Fibroblast of villous mesenchyme (primary cell): ENCODE measurements at places on chromosomes 3 and 15.

DNA sequence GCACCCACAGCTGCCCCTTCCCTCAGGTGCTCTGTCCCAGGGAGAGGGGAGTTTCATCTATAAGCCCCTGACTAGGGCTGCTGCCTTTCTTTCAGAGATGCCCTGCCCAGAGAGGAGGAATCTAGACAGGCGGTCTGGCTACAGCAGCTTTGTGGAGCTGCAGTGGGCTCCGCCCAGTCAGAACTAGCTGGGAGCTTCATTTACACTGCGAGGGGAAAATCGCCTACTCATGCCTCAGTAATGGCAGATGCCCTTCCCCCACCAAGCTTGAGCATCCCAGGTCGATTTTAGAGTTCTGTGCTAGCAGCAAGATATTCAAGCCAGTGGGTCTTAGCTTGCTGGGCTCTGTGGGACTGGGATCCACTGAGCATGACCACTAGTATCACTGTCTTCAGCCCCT lies 181.2 kb upstream of the RARB start:
- no peak for DNase-seq

GRCh38 chr3:88219138-88219792 lies 69.5 kb downstream of the C3orf38 start:
- peak; percentile 48 for DNase-seq

GRCh38 chr15:67685008-67685599 lies 140.2 kb upstream of the SKOR1 start:
- peak; percentile 42 for DNase-seq

GRCh38 chr3:51539291-51539941 lies 897 bp downstream of the RAD54L2 start:
- DNase-seq = peak; percentile 57

DNA sequence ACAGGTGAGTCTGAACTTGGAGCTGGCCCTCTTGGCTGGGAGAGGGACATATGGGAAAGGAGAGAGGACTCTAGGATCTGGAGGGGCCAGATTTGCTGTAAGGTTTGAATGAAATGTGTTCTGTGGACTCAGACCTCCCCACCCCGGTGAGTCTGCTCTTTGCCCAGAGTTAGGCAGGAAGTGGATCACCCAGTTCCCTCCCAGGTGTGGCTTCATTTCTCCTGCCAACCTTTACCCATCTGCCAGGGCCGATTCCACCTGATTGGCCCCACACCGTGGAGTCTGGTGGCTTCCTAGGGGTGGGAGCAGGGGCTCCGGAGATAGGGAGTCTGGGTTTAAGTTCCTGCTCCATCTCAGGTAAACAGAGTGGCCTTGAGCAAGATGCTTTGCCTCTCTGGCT lies 25.5 kb downstream of the CD276 start:
- DNase-seq = no peak

DNA sequence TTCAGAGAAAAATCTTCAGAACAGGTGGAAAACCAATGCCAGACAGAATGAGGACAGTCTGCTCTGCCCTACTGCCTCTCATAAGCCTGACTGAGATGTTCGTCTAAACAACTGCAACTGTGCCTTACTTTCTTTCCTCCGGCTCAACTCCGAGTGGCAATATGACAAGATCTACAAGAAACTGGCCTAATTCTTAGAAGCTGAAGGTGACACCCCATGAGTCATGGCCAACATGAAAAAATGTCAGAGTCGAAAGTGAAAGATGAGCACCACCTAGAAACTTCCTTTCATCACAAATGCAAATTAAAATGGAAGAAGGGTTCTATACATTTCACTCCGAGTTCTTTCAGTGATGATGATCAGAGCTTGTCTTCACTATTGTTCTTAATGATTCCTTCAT lies 12.9 kb downstream of the PCYT1A start:
- peak; percentile 49 for DNase-seq

- DNase-seq = peak; percentile 30
These were observed 188.2 kb downstream of the VPS13C start for GRCh38 chr15:61871926-61872522.

- DNase-seq = no peak
These were observed 116.1 kb downstream of the IMPG2 start for GRCh38 chr3:101204246-101204645.

DNA sequence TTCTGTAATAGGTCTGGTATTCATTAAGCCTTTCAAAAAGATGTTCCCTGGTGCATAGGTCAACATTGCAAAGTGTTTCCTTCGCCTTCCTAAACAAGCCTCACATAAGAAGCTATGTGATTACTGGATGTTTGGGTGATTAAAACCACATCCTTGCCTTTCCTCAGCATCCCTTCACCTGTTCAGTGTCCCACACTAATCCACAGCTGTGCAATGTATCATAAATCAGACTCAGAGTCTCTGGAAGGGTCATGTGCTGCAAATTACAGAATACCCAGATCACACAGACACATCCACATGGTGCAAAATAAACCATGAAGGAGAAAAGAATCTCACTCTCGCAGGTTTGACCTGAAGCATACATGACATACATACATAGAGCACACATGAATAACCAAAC lies 164.7 kb upstream of the NSMCE3 start:
- no peak for DNase-seq

GRCh38 chr3:128143496-128143895 lies 9.8 kb upstream of the EEFSEC start:
- DNase-seq = no peak

- DNase-seq = no peak
These were observed 404.8 kb upstream of the RORA start for GRCh38 chr15:61633951-61634350.

DNA sequence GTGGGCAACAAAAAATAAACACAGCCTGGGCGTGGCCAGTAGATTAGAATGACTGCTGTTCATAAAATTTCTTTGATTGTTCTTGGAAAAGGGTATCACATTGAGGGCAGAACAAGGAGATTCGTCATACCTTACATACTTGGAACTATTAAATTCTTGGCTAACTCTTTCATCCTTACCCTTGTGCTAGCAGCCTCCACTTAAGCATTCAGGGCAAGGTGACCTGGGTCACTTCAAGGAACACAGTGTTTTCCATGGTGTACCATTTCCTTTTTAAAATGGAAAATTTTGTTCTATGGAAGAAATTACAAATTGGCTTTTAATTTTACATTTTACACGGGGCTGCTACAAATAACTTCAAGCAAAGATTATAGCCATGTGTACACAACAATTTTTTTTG lies 60.8 kb downstream of the MINDY4B start:
- DNase-seq = no peak

- peak; percentile 42 for DNase-seq
These were observed 500.4 kb downstream of the SHQ1 start for GRCh38 chr3:72347819-72348319.

DNA sequence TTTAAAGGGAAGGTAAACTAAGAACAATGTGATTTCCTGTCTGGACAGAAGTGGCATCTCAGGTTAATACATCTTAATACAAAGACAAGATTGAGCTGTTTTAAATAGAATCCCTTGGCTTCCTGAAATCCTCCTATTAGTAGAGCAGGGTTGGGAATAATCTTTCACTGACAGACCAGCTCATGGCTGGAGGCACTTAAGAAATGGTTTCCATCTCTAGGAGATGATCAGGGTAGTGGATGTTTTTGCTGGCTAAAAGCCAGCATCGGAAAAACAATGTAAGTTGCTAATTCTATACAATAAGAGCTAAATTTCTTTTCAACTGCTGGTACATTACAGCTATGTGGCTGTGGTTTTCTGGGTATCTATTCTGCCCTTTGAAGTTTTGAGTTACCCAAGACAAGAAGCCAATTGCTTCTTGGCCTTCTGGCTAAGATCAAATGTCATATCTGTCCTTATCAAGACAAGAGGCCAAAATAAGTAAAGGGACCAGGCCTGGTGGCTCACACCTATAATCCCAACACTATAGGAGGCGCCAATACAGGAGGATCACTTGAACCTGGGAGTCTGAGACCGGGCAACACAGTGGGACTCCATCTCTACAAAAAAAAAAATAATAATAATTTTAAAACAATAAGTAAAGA lies 49.6 kb downstream of the SHQ1 start:
- no peak for DNase-seq

DNA sequence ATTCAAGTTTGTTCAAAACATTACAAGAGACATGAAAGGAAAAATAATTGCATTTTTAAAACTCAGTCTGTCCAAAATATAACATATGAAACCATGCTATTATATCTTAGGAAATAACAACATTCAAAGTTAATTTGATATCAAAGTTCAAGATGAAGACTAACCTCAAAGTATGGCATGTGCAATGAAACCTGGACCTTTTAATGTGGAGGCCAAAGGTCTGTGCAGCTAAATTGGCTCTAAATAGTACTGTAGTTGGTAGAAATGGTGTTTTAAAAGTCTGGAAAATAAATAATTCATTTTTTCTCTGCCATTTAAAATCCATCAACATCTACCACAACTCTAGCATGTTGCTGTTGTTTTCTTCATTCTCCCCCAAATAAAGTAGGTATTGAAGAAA lies 8.7 kb downstream of the GRAMD1C start:
- DNase-seq = no peak

DNA sequence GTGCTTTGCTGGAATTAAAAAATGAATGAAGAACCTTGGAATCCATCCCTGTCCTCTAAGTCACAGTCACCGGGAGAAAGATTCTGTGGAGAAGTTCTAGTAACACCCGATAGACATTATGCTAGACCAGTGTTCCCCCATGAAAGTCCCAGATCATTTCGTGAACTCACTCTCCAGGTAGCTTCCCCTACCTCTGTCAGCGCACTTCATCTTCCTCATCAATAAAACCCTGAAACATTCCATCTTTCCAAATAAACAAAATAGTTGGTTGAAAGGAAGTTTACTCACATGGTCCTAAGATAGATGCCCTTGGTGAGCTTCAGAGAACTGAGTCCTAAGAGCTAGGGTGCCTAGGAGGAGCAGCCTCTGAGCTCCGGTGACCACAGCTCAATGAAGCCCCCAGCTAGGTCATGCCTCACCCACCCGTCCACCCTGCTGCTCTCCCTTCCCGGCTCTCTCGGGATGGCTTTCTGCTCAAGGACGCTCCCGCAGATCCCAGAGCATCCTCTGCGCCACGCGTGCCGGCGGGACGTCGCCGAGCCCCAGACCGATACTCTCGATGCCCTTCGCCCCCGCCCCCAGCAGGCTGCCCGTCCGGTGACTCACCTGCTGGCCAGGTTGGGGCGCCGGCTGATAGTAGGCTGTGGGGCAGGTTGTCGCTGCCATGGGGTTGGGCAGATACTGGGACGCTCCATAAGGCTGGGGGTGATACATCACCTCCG lies 776 bp downstream of the VGLL3 start:
- no peak for DNase-seq

GRCh38 chr3:15342945-15343344 lies 10.6 kb upstream of the SH3BP5 start:
- no peak for DNase-seq

GRCh38 chr3:150736903-150737832 lies 25.8 kb downstream of the SIAH2 start:
- peak; percentile 45 for DNase-seq

DNA sequence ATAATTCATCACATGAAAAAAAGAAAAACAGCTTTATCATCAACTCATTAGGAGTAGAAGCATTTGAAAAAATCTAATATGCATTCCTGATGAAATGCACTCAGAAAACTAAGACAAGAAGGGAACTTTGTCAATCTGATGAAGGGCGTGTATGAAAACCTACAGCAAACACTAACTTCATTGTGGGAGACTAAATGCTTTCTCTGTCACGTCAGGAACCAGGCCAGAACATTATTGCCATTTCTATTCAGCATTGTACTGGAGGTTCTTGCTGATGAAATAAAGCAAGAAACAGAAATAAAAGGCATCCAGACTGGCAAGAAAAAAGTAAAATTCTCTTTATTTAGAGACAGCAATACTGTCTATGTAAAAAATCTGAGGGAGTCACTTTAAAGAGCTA lies 235.2 kb downstream of the GABRB3 start:
- no peak for DNase-seq

- no peak for DNase-seq
These were observed 25.7 kb downstream of the KLF13 start for GRCh38 chr15:31352339-31352751.

DNA sequence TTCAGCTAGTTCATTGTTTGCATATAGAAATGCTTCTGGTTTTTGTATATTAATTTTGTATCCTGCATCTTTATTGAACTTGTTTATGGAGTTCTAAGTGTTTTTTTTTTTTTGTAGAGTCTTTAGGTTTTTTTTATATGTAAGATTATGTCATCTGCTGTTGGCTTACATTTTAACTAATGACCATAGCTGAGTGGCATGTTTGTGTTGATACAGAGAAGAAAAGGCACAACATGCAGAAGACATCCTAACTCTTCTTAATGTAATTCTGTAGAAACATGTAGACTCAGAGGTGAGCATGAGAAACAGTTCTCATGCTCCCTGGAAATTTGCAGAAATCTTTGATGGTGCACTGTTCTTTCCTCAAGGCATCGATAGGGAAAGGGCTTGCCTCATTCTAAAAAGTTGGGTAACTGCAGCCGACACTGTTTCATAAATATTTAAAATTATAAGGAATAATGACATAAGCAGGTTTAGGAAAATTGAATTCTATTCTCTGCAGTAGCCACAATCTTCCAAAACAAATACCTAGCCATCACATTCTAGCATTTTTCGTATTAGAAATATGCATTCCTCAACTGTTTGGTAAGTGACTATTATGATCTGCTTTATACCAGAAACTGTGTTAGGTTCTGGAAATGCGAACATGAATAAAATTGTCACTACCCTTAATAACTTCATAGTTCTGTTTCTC lies 499.6 kb upstream of the KCNMB2 start:
- peak; percentile 82 for DNase-seq

DNA sequence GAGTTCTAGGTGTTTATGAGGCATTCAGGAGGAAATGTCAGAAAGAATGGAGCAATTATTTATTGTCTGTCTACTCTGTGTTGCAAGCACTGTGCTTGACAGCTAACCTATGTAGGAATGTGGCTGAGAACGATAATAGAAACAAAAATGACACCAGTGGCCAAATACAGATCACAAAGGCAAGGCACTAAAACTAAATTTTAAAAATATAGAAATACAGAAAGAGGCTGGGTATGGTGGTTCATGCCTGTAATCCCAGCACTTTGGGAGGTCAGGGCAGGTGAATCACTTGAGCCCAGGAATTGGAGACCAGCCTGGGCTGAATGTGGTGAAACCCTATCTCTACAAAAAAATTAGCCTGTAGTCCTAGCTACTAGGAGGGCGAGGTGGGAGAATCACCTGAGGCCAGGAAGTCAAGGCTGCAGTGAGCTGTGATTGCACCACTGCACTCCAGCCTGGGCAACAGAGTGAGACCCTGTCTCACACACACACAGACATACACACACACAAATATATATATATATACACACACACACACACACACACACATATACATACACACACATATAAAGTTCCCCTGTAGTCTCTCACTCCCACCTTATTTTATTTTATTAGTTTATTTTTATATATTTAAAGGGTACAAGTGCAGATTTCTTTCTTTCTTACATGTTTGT lies 6.0 kb downstream of the PRKCI start:
- peak; percentile 28 for DNase-seq

- DNase-seq = no peak
These were observed 249.5 kb upstream of the AZI2 start for GRCh38 chr3:28598165-28598564.

- peak; percentile 60 for DNase-seq
These were observed 30.6 kb downstream of the CTSH start for GRCh38 chr15:78914027-78914764.

DNA sequence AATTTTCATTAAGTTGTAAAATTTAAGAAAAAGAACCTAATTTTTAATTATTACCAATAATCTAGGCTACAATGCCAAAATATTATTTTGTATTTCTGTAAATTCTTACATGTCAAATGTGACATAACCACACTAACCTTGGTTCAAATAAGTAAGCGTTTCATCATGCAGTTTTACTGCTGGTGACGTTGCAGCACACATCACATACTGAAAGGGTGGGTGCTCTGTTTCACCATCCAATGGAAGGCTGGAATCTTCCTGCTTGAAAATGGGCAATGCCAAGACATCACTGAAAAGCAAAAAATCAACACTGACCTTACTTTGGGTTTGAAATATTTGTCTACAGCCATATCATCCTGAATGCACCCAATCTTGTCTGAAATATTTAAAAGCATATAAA lies 14.8 kb downstream of the UBP1 start:
- DNase-seq = peak; percentile 52
